ENCODE measurements at places on chromosomes 11 and 22.

DNA sequence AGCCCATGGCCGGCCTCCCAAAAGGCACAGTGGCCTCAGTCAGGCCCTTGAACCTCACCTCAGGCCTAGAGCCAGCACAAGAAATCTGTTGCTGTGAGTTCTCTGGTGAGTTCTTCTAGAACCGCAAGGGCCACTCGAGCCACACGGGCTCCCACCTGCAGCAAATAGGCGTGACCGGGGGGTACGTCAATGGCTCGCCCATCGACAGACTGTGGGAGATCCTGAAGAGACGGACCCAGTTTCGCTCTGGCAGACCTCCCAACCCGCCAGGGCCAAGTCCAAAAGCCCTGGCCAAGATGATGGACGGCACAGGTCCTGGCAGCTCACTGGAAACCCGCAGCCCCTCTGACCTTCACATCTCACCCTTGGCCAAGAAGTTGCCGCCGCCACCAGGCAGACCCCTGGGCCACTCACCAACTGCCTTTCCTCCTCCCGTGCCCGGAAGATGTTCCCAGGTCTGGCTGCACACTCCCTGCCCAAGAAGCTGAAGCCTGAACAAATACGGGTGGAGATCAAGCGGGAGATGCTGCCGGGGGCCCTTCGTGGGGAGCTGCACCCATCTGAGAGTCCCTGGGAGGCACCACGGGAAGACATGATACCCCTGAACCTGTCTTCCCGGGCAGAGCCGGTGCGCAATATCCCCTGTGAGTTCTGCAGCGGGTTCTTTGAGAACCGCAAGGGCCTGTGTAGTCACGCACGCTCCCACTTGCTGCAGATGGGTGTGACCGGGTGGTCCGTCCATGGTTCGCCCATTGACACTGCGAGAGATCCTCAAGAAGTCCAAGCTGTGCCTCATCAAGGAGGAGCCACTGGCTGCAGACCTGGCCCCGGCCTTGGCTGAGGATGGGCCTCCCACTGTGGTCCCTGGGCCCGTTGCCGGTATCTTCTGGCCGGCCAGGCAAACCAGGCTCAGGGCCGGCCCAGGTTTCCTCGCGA, 544.2 kb upstream of the CCDC179 start:
- DNase-seq = no peak

DNA sequence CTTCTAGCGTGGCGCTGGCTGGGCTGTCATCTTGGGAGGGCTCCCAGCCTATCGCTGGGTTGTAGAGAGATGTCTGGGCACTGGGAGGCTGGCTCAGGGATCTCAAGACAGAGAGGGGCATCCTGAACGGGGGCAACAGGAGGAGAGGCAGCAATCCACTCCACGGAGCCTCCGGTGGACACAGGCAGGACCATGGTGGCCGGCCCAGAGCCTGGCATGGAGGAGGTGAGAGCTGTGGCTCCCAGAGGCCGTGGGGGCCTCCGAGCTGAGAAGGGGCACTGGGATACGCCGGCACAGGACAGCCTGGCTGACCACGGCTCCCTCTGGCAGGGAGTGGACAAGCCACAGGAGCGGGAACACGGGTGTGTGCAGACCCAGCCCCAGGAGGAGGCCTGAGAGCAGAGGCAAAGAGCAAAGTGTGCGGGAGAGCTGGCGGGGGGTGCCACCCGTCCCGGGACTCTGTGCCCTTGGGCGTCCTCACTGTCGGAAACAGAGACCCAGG, 9.1 kb downstream of the MRGPRF start:
- DNase-seq = no peak

GRCh38 chr22:40594346-40594745, 42.2 kb downstream of the MRTFA start:
- no peak for DNase-seq

DNA sequence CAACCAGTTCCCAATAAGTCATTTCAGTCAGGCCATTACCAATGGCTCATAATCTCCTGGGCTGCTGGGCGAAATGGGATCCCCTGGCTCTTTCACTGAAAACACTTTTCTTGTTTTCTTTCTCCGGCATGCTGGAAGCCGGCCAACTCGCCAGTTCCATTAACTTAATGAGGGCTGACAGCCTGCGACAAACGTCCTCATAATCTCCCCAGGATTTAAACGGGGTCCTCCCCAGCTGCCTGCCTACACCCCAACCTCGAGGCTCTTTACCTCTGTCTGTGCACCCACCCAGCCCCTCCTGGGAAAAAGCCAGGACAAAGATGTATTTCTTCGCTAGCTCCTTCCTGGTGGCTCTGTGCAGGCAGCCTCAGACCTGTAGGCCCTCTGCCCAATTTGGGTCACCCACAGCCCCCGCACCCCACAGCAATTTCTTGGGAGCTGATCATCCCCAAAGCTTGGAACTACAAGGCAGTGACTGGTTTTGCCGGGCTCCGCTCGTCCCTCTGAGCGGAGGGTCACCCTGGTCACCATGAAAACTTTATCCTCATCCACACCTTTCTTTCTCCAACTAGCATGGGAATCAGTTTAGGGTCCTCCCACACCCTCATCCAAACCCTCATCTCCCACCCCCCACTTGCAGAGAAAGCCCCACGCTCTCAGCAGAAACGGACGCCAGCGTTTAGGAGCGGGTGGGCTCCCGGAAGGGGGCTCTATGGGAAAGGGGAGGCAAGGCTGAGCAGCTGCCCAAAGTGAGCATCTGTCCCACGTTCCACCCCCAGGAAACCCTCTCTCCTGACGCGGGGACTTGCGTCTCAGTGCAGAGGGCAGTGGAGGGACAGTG, 51.1 kb upstream of the KCNQ1OT1 start:
- DNase-seq = no peak

GRCh38 chr11:76203131-76203925, 3.0 kb downstream of the WNT11 start:
- no peak for DNase-seq

DNA sequence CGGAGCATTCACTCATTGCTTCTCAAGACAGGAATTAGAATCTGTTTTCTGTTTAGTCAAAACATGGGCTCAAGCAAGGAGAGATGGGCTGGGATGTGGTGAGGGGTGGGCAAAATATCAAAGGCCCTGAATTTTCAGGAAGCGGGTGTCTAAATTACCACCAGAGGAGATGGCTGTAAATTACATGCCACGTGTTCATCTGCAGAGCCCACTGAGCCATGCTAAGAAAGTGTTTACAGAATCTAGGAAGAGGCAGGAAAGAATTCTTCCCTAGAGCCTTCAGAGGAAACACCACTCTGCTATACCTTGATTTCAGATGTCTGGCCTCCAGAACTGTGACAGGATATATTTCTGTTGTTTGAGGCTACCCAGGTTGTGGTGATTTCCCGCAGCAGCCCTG, 46.1 kb downstream of the CLMP start:
- DNase-seq = no peak

DNA sequence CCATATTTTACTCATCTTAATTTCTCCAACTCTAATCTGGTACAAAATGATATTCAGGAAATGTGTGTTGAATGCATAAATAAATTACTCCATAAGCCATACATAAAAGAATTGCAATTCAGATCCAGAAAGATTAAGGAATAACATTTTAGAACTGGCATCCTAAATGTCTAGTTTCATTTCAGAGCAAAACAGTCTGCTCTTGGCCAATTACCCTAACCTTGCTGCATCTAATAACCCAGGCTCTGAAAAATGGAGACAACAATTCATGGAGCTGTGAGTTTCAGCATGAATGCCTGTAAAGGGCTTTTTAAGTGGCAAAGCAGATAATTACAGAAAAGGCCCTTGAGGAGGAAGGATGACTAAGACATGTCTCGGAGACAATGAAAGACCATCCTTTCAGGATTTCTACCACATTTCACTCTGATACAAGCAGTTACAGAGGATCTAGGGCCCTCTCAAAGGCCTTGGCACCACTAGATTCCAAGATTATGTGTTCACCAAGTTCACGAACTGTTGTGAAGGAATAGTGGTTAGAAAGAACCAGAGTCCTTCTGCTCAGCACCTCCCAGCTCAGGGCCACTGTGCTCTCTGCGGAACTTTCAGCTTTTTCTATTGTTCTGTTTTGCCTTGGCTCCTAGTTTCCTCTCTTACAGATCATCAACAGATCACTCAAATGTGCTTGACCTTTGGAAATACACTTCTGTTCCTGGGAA, 157.6 kb upstream of the BLID start:
- no peak for DNase-seq

DNA sequence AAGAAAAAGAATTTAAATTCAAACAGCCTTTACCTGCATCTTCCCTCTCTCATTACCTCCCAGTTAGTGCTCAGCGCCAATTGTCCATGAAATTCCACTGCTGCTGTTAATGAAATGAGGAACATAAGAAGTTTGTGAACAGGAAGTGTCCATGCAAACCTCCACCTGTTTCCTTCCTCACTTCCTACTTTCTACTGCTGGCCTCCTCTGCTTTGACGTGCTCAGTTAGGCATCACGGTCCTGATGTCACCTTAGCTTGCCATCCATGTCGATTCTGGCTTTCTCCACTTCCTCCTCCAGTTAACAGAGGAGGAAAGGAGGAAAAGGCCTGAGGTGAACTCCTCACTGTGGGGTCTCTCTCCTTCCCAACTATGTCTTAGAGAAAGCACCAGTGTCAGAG, 26.9 kb upstream of the HTR3A start:
- no peak for DNase-seq

GRCh38 chr11:113701491-113701890, 4.6 kb downstream of the TMPRSS5 start:
- DNase-seq = no peak

- no peak for DNase-seq
Measured at GRCh38 chr11:58691675-58692074, 40.1 kb downstream of the GLYAT start.

- no peak for DNase-seq
Measured at GRCh38 chr22:27632451-27633295, 168.9 kb downstream of the MN1 start.

DNA sequence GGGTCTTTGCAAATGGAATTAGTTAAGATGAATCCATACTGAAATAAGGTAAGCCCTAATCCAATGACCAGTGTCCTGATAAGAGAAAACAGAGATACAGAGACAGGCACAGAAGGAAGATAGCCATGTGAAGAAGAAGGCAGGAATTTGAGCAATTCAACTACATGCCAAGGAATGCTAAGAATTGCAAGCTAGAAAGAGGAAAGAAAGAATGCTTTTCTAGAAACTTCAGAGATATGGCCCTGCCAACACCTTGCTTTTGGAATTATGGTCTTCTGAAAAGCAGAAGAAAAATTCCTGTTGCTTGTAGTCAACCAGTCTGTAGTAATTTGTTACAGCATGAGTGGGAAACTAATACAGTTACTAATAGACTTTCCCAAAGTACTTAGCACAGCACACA, 111.3 kb downstream of the SLC17A6 start:
- peak; percentile 12 for DNase-seq

GRCh38 chr22:35275580-35275979, 18.3 kb downstream of the HMGXB4 start:
- peak; percentile 16 for DNase-seq

DNA sequence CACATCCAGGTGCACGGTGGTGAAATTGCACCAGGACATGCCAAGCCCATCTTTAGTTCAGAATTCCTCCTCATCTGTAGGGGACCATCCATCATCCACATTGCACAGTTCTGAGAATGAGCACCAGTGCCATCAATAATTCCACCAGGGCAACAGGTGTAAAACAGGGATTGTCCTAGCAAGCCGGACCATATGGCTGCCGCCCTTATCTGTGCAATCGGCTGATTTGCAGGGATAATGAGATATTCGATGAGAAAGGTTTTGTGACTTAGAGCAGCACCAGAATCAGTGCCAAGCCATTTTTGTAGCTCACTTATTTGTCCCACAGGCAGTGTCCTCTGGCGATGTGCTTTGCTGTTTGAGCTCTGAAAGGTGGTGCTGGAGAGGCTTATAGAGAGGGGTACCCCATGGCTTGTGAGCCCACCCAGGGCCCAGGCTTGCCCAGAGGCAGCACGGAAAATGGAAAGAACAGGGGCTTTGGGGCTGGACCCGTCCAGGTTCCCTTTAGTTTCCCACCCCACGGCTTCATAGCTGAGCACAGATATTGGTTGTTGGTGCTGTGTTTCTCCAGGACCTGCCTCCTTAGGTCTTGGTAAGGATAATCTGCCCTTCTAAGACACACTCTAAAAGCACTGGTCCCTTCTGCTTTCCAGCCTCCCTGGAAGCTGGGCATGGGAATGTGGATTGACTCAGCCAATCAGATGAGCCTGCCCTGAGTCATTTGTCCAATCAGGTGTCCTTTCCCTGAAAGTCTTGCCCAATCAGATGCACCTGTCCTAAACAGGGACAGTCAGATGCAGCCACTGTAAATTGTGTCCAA, 84.0 kb upstream of the SHANK2 start:
- DNase-seq = no peak

- peak; percentile 28 for DNase-seq
Measured at GRCh38 chr11:99489581-99489980, 468.8 kb downstream of the CNTN5 start.

GRCh38 chr22:28560046-28560742, 119.4 kb downstream of the TTC28 start:
- peak; percentile 37 for DNase-seq

DNA sequence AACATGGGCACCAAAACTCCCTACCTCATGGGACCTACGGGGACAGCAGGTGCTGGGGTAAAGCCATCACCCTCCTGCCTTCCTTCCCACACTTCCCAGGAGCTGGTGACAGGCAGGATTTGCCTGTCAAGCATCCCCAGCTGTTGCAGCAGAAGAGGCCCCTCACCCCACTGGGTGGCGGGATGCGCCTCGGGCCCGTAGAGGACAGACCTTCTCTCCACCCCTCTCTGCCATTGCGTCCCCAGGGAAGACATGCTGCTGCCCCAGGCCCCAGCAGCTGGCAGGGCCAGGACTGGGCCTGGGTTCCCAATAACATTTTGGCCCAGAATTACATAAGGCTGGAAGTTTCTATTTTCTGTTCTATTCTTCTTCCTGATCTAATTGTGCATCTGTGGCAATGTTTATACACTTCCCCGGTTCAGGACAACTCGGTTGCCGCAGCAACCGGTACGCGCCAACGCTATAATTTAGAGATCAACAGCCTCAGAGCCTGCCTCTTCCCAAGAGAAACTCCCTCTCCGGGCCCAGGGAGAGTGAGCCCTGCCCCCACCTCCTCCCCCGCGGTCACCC, 25.4 kb downstream of the KCNJ4 start:
- DNase-seq = no peak

DNA sequence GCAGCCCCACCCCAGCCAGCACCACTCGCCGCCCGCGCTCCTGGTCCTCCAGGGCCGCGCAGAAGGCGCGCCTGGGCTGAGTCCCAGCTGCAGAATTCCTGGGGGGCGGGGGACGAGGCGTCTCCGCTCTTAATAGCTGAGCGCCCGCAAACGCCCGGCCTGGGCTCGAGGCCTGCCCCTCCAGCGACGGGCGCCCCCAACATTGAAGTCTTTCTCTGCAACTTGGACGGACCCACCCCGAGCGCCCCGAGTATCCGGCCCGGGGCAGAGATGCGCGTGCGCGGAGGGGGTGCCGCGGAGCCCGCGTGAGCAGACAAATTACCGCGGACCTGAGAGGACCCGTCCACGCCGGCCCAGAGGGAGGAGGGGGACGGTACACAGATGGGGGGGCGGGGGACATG, 6.7 kb upstream of the SYT7 start:
- peak; percentile 88 for DNase-seq
